ENCODE measurements at places on chromosomes 3 and 15.

GRCh38 chr3:171704002-171704401 lies 106.3 kb downstream of the PLD1 start:
- no peak for DNase-seq

DNA sequence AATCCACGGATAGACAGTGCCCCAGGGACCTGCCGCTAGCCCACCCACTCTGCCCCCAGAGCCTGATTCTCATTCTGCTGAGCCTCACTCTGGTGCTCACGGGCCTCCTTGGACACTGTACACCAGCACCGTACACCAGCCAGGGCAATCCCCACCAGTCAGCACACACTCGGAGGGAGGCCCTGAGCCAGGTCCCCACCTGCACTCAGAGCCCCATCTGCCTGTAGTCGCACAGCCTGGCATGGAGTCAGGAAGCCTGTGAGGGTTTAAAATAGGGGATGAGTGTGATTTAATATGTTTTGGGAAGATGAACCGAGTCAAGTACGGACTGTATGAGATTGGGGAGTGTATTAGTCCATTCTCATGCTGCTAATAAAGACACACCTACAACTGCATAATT lies 223.0 kb downstream of the SLCO3A1 start:
- DNase-seq, result no peak

DNA sequence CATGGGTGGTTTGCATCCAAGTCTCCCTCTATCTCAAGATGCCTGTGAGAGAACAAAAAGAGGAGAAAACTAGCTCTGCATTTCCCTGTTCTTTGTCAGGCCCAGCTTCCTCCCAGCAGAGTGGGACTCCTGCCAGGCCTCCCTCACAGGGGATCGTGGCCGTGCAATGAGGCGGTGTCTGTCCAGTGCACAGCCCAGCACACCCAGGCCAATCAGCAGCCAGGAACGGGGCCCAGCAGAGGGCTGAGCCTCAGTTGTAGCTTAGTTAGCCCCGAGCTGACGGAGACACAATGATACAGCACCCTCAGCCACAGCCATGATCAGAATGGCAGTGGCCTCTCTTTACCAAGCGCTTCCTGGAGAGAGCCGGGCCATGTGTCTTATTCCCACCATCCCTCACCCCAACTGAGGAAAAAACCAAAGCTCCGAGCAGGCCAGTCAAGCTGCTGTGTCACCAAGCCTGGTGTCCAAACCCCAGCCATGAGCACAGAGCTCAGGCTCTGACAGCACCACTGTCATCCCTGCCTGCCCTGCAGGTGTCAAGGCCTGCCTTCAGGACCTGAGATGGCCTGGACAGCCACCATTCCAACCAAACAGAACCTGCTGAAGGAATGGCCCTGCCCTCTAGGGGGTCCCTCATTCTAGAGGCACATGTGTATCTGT lies 71.1 kb downstream of the DNAJB8 start:
- no peak for DNase-seq

DNA sequence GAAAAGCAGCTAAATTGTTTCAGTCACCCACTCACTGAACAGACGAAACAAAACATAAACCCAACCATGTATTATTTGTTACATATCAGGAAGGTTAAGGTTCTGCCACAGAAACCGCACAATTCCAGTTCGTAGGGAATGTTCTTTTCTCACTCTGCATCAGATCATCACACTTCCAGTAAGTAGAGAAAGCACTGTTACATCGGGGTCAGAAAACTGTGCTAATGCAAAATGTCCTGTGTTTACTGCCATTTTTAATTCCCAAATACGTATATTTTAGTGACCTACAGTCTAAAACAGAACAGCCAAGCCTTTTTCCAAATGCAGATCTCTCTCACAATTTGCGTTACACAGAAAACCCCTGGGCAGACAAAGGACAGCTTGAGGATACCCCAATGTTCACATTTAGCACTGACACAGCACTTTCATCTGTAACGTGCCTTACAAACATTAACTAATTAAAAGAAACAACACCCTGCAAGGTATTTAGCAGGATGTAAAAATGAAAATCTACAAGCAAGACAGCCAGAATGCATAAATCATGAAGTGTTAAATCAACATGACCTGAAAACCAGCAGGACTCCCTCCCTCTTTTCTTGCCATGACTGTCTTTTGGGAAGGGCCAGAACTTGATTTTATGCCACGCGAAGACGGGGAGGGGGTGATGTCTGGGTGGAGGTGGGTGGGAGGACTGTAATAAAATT lies 34.8 kb upstream of the SKIL start:
- DNase-seq, result no peak

- DNase-seq, result no peak
Measured at GRCh38 chr3:5058471-5058951, 63.6 kb upstream of the ARL8B start.

- DNase-seq, result no peak
Measured at GRCh38 chr3:100419406-100419805, 18.1 kb downstream of the LNP1 start.

DNA sequence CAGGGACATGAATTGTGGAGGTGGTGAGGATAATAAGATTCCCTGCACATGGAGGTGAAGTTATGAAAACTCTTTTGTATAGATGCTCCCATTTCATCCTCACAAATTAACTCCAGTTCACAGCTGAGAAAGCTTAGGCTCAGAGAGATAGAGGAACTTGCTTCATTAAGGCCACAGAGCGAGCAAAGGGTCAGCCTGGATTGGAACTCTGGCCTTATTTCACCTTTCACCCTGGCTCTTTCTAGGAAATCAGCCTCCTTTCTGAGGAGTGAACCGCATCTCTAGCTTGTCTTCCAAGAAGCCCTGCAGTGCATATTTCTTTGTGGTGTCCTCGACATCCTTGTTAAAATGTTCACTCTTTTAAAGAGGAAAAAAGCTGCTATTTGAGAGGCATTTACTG lies 58.0 kb upstream of the SLC25A26 start:
- no peak for DNase-seq

DNA sequence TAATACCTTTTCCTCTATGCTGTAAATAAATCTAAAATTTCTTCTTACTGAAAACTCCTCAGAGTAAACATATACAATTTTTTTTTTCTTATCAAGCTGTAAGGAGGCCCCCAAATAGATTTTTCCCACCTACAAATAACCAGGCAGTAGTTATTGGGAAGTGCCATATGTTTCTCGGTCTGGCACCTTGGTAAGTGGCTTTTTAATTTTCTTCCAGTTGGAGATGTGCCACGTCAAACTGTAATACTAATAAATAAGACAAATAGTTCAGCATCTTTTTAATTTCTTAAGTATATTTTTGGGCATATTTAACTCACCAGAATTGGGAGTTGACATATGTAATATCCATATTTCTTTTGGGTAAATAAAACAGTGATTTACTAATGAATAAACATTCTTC lies 346.3 kb downstream of the DIPK2A start:
- DNase-seq, result no peak

DNA sequence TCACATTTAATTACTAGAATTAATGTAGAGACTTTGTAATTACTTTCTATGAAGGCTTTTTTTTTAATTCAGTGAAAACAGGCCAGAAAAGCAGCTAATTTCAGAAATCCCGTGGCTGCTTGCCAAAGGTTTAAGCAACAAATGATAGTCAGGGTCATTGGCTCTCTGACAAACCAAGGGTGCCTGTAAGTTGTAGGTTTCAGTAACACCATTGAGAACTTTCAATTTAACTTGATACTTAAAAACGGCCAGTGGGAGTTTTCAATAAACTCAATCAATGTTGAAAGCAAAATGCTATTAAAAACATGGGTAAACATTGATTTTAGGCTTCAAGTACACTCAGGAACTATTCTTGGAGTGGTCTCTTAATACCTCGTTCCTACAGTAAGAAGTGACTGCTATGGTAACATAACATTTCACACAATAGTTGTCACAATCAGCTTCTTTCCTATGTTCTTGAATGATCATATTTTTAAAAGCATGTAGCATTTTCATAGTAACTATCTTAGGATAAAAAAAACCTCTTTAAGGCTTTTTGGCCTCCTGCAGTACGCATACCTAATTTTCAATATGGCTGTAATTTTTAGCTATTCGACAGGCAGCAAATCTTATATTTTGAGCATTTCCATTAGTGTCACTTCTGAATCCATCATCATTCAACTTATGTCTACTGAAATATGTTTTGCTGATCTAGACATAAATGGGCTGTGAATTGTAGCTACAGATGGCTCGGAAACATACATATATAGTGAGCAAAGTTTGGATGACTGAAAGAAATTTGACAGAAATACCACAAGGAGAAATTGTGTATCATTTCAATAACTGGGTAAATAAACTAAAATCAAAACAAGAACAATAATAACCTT lies 592.1 kb upstream of the GBE1 start:
- no peak for DNase-seq

GRCh38 chr15:67199391-67199790 lies 55.1 kb downstream of the AAGAB start:
- DNase-seq, result no peak
